ENCODE measurements at places on chromosomes 2 and 18.

GRCh38 chr2:153214337-153214736, 264.2 kb downstream of the RPRM start:
- no peak for DNase-seq

GRCh38 chr2:99975386-99975785, 167.0 kb downstream of the AFF3 start:
- DNase-seq: no peak

DNA sequence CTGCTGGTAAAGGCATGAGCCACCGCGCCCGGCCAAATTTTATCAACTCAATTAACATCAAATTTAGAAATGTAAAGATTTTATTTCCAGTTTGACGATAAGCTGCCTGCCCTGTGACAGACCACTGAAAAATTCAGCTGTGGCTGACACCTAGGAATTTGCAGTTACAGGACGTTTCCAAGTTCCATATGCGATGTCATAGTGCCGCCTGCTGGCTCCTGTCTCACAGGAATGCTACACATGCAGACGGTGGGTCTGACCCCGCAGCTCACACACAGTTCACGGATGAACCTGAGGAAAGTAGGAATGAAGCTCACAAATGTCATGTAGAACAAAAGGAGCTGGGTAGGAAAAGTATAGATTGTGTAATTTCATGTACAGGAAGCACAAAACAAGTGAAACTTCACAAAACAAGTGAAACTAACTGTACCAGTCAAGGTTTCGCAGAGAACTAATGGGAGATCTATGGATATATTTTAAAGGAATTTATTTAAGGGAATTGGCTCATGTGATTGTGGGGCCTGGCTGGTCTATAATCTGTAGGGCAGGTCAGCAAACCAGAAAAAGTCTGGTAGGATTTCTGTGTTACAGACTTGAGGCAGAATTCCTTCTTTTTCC, 13.2 kb upstream of the SEH1L start:
- DNase-seq: peak; percentile 64

GRCh38 chr18:75087119-75088020, 121.6 kb downstream of the PTGR3 start:
- no peak for DNase-seq

- DNase-seq: no peak
Measured at GRCh38 chr18:4125627-4126230, 329.4 kb downstream of the DLGAP1 start.

GRCh38 chr2:64143169-64144056, 807 bp downstream of the PELI1 start:
- DNase-seq: no peak

- DNase-seq: no peak
Measured at GRCh38 chr2:39523308-39524044, 86.4 kb upstream of the MAP4K3 start.

DNA sequence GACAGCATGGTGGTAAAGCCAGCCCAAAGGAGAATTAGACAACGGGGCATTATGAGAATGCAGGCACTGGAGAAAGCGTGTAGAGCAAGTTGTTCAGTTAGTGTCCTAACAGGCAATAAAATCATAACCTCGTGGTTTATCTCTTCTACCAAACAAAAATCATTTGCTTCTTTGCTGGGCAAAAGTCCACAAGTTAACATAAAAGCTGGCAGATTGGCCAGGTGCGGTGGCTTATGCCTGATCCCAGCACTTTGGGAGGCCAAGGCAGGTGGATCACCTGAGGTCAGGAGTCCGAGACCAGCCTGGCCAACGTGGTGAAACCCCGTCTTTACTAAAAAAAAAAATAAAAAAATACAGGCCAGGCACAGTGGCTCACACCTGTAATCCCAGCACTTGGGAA, 364.1 kb downstream of the SETBP1 start:
- DNase-seq: no peak

GRCh38 chr18:2981212-2981728, 31.7 kb downstream of the LPIN2 start:
- DNase-seq: no peak

- DNase-seq: no peak
Measured at GRCh38 chr2:83602753-83603152, 856.3 kb downstream of the SUCLG1 start.

DNA sequence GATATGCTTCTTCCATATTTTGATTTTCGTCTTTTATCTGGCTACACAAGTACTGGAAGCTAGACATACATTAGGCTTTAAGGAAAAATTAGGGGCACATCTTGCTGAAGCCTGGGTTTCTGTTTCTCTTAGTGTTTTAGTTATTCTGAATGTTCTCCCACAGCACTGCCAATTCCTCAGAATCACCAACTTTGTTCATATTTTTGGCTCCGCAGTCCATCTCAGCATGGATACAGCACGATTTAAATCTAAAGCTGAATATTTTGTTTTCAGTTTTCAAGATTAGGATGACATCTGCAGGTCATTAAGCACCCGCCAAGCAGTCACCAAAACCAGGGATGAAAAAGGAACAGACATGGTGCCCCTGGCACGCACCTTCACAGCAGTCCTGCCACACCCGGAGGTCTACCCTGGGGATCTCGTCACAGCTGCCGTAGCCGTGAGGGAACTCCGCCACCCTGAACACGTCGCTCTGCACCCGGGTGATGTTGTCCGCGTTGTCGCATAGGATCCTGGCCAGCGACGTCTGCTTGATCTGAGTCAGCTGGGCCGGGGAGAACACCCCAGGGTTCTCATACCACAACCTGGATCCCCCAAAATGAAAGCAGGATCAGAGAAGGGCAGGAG, 101.2 kb downstream of the PXDN start:
- DNase-seq: no peak

GRCh38 chr2:70561893-70562292, 8.3 kb upstream of the TGFA start:
- no peak for DNase-seq

GRCh38 chr2:63870679-63871078, 29.0 kb downstream of the UGP2 start:
- DNase-seq: no peak

DNA sequence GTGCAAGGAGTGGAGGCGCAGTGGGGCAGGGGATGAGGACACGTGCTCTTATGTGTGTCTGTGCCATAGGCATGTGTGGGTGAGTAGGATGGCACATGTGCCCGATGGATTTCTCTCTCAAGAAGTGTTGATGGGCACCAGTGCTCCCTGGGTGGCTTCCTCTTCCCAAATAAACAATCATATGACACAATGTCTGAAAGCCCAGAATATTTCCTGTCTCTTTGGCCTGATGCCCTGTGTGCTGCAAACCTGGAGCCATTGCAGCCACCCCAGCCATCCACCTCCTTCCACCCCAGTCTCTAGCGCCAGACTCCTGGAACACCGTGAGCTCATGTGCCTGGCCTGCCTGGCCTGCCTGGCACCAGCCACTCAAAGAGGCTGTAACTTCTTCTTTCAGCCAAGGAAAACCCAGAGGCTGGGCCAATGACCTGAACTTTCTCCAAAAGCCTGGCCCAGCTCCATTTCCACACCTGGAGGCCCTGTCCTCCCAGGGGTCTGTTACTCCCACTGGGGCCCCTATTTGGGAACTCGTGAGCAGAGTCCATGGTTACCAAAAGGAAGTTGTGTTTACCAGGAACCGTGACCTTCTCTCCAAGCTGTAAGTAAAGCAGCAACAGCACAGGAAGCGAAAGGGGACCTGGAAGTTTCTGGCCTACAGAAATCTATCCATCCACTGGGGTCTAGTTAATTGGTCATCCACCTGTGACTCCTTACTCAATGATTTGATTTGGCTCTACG, 9.5 kb upstream of the ZBTB7C start:
- no peak for DNase-seq

GRCh38 chr2:67329951-67330350, 67.2 kb upstream of the ETAA1 start:
- no peak for DNase-seq

DNA sequence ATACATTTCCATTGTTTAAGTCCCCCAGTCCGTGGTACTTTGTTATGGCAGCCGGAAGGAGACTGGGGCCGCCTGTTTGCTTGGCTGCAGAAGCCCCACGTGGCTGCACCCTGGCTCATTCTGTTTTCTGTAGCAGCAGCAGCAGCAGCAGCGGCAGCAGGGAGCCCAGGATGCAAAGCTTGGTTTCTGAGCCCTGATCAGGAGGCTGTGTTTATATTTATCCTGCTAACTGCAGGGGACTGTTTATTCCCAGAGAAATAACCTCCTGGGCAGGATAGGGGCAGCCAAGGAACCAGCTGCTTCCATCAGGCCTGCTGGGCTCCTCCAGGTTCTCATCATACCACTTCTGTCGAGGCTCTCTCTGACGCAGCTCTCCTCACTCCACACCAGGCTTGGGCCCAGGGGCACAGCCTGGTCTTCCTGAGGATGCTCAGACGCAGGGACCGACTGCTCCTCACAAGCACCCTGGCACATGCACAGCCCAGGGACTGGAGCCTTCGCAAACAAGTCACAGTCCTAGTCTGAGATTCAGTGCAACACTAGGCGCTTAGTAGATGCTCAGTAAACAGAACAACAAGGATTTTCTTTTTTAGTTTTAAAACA, 139.0 kb downstream of the MSH2 start:
- DNase-seq: no peak

DNA sequence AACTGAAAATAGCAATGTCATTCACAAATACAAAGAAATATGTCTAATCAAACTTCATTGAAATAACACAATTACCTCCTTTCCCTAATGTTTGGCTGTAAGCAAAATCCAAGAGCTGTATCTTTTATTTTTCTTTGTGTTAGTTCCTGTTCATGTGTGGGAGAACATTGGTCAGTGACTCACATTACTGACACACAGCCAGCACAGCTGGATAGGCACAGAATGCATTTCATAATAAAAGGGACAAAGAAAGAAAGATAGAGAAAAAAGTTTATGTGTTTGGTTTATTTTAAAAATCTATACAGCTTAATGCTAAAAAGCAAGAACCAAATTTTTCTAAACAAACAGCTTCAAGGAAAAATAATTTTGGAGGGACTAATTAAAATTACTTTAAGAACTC, 185.6 kb upstream of the COL3A1 start:
- DNase-seq: no peak

- DNase-seq: no peak
Measured at GRCh38 chr2:172404824-172405223, 22.6 kb upstream of the ITGA6 start.

GRCh38 chr2:112710956-112711750, 9.7 kb upstream of the NT5DC4 start:
- DNase-seq: no peak

Data from stimulated activated CD8-positive, alpha-beta memory T cell treated with anti-CD3 and anti-CD28 coated beads, Interleukin-12 subunit alpha, Interleukin-12 subunit beta, amount 100 ng/mL, for 1 hour (primary cell).